ENCODE measurements at places on chromosomes 1 and 21.

GRCh38 chr21:33586927-33587326 lies 1.6 kb downstream of the DONSON start:
- DNase-seq = no peak

GRCh38 chr1:154767315-154768240 lies 102.5 kb downstream of the KCNN3 start:
- no peak for DNase-seq

- no peak for DNase-seq
These were observed 18.8 kb downstream of the MAP7D1 start for GRCh38 chr1:36174713-36175112.

DNA sequence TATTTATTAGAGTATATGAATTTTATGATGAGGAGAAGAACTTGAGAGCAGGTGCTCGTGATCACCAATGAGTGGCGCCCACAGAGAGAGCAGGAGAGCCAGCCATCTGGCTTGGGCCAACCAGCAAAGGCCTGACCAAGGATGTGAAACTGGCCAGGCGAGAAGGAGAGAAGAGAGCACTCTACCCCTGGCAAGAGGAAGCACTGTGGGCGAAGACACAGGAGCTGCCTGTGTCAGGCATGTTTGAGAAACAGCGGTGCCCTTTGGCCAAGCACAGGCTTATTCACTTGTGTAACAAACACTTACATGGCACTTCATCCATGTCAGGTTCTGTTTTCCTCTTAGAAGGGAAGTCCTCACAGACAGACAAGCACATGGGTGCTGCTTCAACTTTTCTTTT lies 4.2 kb upstream of the SIPA1L2 start:
- DNase-seq = no peak

- no peak for DNase-seq
These were observed 252.8 kb upstream of the ADGRL2 start for GRCh38 chr1:81547912-81548303.

- DNase-seq = no peak
These were observed 131.6 kb downstream of the TGFBR3 start for GRCh38 chr1:91754348-91754747.

DNA sequence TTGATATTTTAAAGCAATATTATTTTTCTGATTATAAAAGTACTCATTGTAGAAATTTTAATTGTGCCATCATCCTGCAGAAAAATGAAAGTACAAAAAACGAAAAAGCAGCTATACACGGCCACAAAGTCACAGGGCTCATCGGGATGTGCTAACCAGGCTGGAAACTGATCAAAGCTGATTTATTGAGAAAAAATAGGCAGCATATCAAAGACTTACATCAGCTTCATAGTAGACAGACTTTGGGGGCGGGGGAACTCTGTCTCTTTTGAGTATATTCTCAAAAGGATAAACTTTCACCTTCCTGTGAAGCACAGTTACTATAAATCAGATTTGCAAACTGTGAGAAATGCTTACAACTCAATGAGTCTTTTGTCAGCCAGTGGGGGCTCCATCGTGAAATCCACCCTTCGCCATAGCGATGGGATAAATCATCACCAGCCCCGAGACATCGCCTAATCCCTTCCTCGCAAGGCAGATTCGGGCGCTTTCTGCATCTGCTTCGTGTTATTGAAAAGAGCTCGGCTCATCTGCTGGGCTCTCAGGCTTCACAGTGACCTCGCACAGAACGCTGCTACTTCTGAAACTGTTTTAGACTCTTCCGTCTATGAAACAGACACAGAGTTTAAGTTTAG lies 69.2 kb upstream of the ERG start:
- DNase-seq = no peak

DNA sequence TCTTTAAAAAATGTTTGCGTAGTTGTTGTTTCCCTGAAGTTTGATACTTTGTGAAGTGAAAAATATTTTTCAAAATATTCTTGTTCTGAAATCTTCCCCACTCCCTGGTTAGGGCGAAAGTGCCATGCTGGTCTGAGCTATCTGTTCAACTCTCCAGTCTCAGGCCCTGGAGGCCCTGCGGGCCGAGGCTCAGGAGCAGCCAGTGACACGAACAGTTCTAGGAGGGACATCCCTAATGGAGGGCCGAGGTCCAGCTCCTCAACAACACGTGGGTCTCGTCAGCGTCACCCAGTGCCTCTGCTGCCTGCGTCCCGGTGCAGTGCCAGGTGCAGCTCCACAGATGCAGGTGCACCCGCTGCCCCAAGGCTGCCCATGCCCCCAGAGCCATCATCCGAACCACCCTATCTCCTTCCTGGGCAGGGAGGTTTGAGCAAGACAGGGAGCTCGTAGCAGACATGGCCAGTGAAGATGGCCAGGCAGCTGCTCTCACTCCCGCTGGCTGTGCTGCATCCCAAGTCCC lies 69.7 kb upstream of the COL6A1 start:
- DNase-seq = no peak

DNA sequence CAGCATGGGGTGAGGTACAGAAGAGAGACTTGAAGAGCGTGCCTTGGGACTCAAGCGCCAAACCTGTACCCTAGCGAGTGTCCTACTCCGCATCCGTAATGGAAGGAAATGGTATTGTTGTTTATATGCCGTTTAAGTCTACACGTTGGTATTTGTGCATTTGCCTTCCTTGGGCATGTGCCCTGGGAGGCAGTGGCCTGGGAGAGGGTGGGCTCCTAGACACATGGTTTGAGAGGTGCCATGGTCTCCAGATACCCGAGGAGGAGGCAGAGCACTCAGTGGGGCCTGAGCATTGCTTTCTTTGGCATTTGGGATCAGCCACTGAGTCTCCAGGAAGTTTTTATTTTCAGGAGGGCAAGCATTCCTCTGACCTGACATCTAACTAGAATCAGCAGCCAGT lies 6.5 kb downstream of the ZNF672 start:
- DNase-seq = no peak

GRCh38 chr1:207073906-207074820 lies 14.5 kb upstream of the C4BPB start:
- no peak for DNase-seq

GRCh38 chr1:19547814-19548213 lies 62.5 kb upstream of the CAPZB start:
- DNase-seq = no peak

DNA sequence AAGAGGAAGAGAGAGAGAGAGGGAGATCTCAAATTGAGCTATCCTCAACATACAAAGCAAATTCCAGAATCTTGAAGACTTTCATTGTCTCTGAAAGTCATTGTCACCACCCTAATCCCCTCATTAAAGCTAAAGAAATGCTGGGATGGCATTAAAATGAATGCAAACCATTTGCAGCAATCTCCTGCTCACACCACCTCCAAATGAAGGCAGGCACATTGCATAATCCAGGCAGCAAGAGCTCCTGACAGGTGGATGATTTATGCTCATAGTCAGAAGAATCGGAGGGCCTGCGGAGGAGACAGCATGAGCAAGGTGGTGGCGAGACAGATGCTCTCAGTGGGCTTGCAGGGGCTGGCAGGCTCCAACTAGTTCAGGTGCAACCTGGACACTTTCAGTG lies 90.2 kb downstream of the ESRRG start:
- no peak for DNase-seq

DNA sequence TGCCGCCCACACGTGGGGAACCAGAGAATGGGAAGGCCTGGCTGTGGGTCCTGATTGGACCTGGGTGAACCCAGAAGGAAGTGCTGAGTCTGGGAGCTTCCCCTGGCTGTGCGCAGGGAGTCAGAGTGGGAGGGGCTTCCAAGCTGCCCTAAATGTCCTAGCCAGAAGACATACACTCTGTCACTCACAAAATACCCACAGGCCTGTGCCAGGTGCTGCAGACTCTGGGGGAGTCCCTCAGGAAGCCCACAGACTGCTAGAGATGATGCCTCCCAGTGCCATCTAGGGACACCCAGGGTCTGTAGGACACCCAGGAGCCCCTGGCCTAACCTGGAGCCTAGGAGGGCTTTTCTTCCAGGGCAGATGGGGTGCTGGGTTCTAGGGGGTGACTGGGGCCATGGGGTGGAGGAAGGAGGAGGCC lies 33.7 kb upstream of the LRP8 start:
- DNase-seq = no peak

DNA sequence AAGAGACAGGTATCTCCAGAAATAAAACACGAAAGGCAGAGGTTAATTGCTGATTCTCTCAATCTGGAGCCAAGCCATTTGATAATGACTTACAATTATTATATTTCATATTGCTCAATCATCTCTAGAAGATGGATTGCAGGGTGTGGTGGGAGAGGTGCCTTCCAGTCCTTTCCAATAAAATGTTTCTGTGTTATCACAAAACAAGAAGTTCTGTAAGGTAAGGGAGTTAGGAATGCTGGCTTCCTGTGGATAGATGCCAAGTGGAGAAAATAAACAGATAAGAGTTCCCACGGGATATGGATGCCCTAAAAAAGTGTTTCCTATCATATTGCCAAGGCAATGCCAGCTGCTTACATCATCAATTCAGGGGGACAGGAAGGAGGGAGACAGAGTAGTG lies 7.2 kb upstream of the CCN1 start:
- no peak for DNase-seq

DNA sequence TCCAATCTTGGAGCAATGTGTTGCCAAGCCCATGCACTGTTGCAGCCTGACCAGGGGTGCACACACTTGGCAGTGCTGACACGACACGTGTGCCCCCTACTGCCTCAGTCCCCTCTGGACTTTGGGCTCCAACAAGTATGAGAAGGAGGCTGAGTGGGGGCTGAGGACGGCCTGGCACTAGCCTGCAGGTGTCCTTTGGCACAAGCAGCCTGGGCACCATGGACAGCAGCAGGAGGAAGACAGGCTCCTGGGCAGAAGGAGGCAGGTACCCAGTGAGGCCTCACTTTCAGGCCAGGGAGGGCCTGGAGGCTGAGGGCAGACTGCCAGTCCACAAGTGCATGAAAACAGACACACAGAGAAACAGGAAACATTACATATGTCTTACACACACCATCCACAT lies 1702.9 kb upstream of the B3GALT2 start:
- no peak for DNase-seq

DNA sequence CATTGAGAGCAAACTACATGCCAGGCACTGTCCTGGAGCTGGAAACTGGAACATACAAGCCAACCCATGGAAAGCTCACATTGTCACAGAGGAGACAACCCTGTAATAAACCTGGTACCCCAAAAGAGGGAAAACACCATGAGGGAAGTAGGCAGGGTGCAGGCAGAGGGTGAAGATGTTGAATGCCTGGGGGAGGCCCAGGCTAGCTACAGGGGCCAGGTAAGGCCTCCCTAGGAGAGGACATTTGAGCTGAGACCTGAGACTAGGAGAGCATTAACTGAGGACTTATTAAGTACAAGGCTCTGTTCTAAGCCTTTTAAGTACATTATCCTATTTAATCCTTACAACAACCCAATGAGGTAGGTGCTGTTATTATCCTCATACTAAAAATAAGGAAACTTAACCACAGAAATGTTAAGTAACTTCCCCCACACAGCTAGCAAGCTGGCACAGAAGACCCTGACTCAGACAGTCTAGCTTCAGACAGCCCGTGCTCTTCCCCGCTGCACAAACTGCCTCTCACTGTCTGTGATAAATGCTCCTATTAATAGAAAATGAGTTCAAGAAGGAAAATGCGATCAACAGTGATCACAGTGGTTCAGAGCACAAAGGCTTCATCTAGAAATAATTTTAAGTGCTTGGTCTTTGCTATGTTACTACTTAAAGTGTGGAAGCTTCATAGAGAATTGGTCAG lies 41.8 kb downstream of the ZNF281 start:
- DNase-seq = no peak

GRCh38 chr1:37471345-37472231 lies 2.8 kb upstream of the ZC3H12A start:
- DNase-seq = no peak

DNA sequence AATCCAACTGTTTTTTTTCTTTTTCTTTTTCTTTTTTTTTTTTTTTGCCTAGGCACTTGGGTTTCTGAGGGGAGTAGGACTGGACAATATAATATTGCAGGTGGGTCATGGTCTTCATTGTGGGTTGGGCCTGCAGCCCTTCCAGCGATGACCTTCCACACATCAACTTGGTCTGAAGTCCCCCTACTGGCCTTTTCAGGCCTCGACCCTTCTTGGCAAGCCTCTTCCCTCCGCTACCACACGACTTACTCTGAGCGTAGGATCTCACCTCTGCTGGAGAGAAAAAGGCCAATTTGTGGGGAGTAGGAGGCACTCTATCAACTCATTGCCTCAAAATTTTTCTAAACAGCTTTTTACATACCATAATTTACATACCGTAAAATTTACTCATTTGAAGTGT lies 51.1 kb upstream of the GRIK3 start:
- DNase-seq = no peak

GRCh38 chr1:208985231-208985630 lies 598.3 kb upstream of the CAMK1G start:
- no peak for DNase-seq

- DNase-seq = no peak
These were observed 12.3 kb downstream of the MACF1 start for GRCh38 chr1:39216771-39217170.

- DNase-seq = no peak
These were observed 140.7 kb upstream of the VAMP3 start for GRCh38 chr1:7630378-7630777.

- no peak for DNase-seq
These were observed 158.9 kb downstream of the ST6GALNAC5 start for GRCh38 chr1:77026135-77026534.

DNA sequence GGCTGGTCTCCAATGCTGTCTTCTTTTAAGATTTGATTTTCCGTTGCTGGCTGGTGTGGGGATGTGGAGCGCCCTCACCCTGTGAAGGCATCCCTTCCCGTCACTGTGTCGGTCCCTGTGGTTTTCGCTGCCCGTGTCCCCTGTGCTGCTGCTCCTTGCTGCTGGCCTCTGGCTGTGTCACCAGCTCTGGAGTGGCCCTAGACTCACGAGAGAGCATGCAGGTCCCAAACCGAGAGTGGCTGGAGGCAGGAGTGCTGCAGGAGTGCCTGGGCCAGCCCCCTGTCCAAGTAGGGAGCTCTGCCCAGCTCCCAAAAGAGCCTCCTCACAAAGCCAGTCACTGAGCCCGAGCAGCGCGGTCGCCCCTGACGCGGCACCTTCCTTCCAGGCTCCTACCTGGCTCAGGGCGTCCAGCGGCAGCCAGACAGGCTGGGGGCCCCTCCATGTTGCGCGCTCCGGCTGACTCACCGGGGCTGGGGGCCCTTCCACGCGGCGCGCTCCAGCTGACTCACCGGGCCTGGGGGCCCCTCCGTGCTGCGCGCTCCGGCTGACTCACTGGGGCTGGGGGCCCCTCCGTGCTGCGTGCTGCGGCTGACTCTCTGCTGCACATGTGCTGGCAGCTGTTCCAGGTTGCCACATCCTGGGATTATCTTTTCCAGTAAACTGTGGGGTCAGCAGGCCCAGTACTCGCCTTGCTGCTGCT lies 106.7 kb upstream of the COL6A1 start:
- DNase-seq = no peak

DNA sequence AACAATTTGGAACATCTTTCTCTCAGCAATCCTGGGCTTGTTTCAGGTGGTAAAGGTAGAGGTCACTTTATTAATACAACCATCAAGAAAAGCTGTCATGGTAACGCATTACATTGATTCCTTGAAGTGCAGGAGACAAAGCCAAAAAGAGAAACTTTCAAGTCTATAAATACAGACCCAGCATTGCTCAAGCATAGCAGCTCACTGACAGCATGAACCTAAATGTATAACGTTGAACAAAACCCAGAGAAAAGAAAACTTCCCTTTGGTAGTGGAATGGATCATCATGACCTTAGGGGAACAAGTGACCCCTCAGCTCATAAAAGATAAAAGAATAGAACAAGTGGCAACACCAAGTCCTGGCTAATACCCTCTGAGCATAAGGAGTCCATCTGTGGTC lies 332.2 kb downstream of the NTNG1 start:
- DNase-seq = no peak

- no peak for DNase-seq
These were observed 10.1 kb downstream of the EYA3 start for GRCh38 chr1:28078262-28078661.
